ENCODE measurements at places on chromosomes 16 and 17.

DNA sequence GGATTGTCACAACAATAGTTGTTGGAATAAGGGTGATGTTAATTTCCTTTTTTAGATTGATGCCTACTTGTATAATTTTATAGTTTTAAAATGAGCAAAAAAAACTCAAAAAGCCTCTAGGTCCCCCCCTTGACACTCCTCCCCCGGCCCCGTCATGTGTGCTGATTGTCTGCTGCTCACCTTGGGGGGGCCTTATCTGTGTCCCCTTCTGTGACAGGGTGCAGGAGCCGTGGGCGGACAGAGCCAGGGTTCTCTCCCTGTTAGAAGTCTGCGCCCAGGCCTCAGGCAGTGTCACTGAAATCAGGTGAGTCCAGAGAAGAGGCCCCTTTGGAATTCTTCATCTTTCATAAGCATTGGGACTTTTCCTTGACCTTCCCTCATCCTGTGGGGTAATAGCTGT, 27.4 kb upstream of the CPNE2 start:
- no peak for DNase-seq

DNA sequence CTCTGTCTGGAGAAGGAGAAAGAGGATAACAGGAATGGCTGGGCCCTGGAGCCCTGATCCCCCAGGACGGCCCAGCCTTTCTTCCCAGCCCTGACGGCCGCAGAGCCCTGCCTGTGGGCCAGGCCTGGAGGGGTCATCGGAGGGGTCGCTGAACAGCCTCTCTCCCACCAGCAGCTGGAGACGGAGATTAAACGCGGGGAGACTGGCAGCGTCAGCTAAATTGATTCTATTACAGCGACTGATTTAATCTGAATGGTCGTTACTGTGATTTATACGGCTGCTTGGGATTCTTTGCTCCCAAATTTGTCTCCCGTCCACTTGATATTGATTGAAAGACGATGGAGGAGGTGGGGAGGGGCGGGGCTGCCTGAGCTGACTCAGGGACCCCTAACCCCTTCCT, 7.1 kb upstream of the CDH15 start:
- no peak for DNase-seq

- no peak for DNase-seq
These were observed 18.4 kb downstream of the KDM8 start for GRCh38 chr16:27221576-27222248.

GRCh38 chr16:12503191-12503590, 300.5 kb downstream of the CPPED1 start:
- DNase-seq, result no peak

DNA sequence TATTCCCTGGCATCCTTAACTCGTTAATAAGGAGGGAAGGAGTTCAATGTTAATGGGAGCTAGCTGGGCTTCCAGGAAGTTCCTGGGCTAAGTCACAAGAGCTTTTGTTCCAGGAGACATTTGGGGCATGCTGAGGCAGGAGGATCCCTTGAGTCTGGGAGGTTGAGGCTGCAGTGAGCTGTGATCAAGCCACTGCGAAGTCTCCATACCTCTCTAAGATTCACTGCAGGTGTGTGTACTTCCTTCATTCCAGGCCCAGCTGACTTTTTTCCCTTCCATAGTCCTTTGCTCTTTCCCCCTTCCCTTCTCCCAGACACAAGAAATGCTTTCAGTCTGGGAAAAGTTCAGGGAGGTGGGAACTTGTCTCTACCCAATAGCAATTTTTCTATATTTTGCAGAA, 489.8 kb downstream of the NPIPA7 start:
- DNase-seq, result no peak

GRCh38 chr17:64084086-64084939, 45.6 kb downstream of the ERN1 start:
- DNase-seq, result no peak

DNA sequence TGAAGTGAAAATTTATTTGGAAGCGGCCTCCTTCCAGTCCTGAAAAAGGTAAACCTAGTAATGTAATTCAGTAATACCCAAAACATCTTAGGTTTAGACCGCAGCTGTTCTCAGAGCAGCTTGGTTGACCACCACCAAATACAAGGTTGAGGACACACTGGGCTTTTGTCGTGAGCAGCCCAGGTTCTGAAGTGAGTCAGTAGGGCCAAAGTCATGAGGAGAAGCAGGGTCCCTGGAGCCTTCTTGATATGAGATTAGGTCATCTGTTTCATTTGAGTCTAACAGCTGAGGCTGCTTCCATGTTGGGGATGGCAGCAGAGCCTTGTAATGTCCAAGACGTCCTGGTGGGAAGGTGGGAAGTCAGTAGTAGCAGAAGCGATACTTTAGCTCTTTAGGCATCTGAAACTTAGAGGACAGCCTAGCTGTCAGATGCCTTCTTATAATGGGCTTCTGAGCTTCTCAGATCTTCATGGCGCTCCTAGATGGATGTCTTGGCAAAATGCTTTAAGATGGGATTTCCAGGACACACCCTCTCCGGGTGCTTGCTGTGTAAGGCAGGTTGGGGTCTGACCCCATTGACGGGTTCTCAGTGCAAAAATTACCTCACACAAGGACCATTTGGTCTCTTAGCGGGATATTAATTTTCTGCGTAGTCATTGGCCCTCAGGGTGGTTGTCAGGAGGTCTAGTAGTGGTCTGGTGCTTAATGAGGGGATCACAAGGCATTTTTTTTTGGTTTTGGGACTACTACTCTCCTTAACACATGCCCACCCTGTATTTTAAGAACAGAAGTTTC, 2.4 kb downstream of the ALKBH5 start:
- no peak for DNase-seq

- DNase-seq, result no peak
These were observed 6.2 kb downstream of the PRCD start for GRCh38 chr17:76545918-76546555.

DNA sequence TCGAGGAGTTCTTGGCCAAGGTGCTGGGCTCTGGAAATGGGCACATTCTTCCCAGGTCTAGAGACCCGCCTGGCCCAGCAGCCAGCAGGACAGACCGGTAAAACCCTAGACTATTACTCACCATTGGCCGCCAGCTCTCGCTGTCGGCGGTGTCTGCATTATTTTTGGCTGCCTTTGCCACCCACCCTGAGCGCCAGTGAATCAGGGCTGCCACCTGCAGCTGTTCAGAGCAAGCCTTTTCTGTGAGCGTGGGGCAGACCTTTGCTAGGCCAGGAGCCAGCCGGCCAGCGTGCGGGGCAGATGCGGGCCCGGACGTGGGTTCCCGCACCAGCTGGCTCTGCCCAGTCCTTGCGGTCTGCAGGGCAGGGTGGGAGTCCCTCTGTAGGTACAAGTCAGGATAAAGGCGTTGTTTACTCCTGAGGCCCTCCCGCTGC, 15.8 kb upstream of the CLEC18A start:
- no peak for DNase-seq

DNA sequence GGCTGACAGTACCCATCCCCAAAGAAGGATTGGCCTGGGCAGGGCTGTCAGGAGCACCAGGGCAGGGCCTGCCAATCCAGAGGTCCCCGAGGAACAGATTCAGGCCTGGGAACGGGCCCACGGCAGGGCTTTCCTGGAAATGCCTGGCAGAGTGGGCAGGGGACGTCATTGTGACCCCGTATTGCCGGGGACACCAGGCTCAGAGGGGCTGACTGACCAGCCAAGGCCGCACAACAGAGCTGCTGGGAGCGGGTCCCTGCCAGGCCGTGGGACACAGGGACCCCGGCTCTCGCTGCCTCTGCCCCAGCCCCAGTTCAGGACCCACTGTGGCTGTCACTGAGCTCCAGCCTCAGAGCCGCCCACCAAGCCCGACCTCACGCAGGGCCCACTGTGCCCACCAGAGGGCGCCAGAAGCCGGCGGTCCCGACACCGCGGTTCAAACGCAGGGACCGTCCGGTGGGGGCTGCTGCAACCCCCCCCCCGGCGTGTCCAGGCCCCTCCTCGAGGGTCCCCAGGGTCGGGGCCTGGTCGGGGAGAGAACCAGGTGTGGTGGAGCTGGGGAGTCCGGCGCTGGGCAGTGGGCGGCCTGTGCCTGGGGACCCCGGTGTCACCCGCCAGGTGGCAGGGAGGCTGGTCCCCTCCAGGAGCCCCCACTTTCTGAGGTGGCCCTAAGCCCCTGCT, 15.2 kb upstream of the SSTR5 start:
- DNase-seq, result no peak

DNA sequence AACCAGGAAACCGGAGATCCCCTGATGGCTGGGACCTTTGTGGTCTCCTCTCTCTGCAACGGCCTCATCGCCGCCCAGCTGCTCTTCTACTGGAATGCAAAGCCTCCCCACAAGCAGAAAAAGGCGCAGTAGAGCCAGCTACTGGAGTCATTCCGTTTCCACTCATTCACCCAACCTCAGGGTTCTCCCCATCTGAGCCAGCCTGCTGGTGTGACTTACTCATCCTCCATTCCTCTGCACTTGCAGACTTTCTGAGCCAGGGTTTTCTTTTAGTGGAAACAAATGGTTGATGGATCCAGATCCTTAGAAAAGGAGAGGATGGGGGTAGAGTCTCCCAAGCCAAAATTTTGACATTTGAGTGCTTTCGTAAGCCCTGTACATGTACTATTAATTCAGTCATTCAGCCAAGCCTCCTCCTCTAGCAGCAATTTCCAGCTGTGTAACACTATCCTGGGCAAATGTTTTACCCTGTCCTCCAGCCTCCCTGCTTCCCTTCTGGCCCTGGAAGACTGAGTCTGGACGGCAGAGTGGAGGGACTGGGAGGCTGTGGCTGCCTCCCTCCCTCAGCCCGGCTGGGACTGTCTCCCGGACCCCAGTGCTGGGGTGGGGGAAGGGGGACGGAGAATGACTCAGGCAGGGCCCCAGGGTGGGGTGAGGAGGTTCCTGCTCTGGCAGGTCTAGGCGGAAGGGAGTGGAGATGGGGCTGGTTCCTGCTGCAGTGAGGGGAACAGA, 2.3 kb downstream of the SOX15 start:
- DNase-seq, result no peak

- DNase-seq, result no peak
These were observed 1629.5 kb upstream of the GOT2 start for GRCh38 chr16:60363566-60363965.

GRCh38 chr17:57628421-57628820, 116.7 kb downstream of the CCDC182 start:
- no peak for DNase-seq

DNA sequence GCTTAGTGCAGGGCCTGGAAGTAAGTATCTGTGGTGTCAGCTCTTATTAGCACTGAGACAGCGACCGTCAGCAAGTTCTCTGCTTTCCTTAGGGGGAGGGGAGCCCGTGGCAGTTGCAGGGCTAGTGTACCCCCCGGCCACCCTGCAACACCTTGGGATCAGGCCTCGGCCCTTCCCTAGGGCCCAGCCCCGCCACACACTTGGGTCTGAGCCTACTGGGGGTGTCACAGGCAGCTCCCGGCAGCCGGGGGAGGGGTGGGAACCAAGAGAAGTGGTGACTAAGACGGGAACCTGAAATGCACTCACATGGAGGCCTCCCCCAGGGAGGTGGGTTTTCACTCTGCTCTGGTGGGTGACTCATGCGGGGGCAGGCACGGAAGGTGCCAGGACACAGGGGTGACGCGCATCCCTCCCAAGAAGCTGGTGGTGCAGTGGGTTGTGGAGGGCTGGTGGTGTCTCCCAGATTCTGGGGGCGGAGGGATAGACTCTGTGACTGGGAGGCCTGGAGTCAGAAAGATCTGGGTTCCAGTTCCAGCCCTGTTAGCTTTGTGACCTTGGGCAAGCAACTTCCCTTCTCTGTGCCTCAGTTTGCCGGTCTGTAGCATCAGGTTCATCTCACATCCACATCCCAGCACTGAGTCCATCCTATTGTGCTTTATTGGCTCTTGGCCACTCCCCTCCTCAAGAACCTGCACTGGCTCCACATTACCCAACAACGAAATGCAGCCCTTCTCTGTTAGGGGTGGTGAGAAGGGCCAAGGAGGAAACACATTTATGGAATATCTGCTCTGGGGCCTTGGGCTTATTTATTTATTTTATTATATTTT, 44.5 kb downstream of the LAT start:
- no peak for DNase-seq

GRCh38 chr16:12999368-12999767, 98.0 kb downstream of the SHISA9 start:
- no peak for DNase-seq

- no peak for DNase-seq
These were observed 17.5 kb downstream of the COG7 start for GRCh38 chr16:23435500-23435899.

DNA sequence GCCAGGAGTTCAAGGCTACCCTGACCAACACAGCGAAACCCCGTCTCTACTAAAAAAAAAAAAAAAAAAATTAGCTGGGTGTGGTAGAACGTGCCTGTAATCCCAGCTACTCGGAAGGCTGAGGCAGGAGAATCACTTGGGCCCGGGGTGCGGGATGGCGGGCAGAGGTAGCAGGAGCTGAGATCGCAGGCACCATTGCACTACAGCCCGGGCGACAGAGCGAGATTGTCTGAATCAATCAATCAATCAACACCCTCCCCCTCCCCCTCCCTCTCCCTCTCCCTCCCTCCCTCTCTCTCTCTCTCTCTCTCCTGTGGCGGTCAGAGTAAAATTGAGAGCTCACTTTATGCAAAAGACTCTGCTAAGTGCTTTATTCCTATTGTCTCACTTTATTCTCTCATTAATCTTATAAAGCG, 1.2 kb downstream of the HSDL1 start:
- no peak for DNase-seq

GRCh38 chr17:66830451-66830850, 4.5 kb upstream of the CACNG5 start:
- DNase-seq, result no peak

DNA sequence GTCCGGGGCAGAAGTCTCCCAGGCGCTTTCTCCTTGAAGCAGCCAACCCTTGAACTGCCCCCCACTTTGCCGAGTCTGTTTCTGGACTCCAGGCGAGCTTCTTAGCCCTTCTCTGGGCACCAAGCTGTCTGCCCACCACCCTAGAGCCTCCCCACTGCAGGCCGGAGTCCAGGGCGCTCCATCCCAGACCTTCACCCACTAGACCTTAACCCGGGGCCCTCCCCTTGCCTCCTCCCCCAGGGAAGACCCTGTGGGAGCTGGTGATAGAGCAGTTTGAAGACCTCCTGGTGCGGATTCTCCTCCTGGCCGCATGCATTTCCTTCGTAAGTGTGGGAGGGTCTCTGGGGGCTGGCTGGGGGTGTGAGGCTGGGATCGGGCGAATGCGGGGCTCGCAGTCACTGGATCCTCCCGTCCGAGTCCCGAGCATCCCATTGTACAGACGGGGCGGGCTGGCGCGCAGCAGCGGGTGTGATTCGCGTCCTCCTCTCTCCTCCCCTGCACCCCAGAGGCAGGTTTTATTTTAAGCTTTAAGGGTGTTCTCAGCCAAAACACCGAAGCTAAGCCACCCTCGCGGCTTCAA, 1.1 kb downstream of the ATP2A1 start:
- no peak for DNase-seq

DNA sequence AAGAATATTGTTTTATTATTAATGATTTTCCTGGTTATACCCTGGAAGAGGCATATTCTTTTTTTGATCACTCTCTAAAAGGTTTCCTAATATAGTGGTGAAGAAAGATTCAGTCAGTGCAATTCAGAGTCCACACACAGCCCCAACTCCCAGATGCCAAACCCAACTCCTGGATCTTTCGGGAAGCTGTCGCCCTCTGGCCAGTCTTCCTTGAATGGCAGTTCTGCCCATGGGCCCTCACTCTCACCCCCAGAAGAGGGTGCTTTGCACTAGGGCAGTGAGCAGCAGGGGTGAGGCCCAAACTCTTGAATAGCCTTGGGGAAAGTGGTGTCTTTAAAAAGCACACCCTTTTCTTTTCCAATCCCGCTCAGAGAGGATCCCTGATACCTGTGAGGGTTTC, 11.0 kb downstream of the KRT32 start:
- no peak for DNase-seq

- no peak for DNase-seq
These were observed 26.3 kb upstream of the METRNL start for GRCh38 chr17:83053021-83053681.

- no peak for DNase-seq
These were observed 34.2 kb downstream of the CDH13 start for GRCh38 chr16:82660966-82661365.

GRCh38 chr17:41324180-41325075, 8.9 kb upstream of the KRTAP17-1 start:
- DNase-seq, result no peak
